ENCODE measurements at places on chromosomes 1 and 21. TPM values are rescaled to one million over a fixed set of nuclear protein-coding genes. Genes with fewer than 3 reads are reported as not detected.

DNA sequence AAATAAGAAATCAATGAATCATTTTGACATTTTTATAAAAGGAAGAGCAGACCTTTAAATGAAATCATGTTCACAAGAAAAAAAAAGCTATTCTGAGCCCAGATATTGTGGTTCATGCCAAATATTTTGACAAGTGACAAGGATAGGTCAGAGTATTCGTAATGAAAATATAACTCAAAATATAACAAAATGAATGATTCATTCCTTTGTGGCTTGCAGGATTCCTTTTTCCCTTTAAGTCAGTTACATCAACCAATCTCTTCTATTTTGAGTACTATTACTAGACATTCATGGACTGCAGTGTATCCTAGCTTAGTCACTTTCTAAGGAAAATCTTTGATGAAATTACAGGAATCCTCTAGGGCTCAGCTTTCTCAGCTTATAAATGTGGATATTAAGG, 188.7 kb downstream of the COL11A1 start:
- DNase-seq = no peak

DNA sequence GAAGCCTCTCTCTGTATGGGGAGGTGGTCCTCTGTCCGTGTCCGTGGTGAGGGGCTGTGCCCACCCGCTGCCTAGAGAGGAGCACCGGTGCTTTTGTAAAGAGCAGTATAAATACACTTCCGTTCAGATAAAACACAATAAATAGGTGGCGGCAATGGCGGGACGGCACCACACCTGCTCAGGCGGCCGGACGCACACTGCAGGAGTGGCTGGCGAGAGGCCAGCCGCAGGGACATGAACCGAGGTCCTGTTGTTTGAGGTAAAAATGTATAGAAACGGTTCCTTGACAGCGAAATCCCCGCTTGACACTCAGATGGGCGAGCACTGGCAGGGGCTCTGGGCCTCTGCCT, 40.8 kb downstream of the KRTAP10-1 start:
- no peak for DNase-seq

DNA sequence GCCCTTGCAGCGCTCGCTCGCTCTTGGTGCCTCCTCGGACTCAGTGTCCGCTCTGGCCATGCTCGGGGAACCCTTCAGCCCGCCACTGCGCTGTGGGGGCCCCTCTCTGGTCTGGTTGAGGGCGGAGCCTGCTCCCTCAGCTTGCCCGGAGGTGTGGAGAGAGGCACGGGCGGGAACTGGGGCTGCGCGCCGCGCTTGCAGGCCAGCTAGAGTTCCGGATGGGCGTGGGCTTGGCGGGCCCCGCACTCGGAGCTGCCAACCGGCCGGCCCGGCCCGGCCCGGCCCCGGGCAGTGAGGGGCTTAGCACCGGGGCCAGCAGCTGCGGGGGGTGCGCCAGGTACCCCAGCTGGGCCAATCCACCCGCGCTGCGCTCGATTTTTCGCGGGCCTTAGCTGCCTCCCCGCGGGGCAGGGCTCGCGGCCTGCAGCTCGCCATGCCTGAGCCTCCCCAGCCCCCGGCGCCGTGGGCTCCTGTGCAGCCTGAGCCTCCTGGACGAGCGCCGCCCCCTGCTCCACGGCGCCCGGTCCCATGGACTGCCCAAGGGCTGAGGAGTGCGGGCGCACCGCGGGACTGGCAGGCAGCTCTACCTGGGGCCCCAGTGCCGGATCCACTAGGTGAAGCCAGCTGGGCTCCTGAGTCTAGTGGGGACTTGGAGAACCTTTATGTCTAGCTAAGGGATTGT, 217.0 kb upstream of the PKN2 start:
- DNase-seq = no peak

DNA sequence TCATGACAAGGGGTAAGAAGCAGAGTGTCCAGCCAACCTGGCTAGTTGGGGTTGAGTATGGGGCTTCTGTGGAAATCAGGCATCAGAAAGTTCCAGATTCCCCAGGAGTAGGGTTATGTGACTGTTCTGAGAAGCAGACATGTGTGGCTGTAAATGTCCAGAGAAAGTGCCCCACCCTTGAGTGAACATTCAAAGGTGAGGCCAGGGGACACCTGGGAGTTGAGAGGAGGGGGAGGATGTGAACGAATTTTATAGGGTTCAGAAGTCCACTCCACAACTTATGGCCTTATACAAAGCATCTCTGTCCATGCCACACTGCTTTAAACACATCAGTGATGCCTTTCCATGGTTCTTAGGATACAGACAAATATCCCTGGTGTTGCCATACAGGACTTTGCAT, 133.3 kb downstream of the IGSF21 start:
- no peak for DNase-seq

GRCh38 chr1:12415038-12415466, 185.2 kb downstream of the VPS13D start:
- DNase-seq = no peak

DNA sequence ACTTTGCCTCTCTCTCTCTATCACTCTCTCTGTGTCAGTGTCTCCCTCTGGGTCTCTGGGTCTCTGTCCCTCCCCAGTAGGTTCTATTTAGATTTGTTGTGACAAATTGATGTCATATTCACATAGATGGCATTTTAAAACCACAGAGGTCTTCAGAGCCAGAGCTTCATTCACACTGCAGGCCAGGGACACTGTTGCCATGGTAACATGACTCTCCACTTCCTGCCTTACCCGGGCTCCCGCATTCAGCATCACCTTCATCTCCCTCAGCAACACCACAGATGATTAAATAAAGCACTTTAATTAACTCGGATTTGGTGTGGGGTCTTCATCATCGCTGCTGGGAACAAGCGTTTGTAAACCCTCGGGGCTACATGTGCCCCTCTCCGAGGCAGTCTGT, 132.6 kb downstream of the ETS2 start:
- DNase-seq = no peak

DNA sequence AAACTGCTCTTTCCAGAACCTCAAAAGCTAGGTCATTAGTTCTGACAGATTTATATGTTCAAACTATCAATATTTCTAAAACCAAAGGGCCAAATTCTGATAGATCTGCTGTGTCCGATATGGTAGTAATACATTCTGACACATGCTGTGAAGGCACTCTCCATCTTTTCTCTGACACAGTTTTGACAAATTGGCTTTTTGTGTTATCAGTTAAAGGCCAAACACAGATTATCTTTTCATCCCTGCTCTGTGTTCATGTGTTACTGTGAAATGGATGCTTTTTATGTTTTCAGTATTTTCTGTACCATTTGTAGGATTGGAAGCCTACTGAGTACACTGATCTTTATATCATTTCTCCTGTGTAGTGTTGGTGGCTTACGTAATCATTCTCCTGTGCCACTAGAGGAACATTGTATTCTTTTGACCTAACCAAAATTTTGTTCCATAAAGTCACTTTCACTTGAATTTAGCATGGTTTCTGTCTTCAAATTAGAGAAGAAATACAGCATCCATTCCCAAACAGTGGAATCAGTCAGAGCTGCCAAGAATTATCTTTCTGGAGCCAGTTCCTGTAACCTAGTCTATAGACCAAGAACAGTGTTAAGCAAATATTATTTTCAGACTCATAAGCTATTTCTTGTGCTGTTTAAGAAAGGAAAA, 137.2 kb downstream of the ADGRL2 start:
- DNase-seq = no peak

DNA sequence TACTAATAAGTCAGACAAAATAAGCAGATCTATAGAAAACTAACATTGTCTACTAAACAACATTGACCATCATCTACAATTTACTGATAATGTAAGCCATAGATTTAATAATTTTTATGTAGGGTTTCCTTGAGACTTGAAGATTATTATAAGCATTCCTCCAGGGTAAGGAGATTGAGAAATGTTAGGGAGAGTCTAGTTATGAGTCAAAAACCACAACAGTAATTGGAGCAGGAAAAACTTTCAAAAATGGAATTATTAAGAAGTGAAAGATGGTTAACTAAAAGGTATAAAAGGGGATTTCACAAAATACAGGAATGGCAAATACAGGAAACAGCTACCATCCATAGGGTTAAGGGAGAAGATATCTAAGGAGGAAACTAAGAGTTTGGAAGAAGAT, 12.4 kb upstream of the UHMK1 start:
- DNase-seq = no peak

GRCh38 chr1:50901872-50902271, 58.2 kb downstream of the FAF1 start:
- no peak for DNase-seq

DNA sequence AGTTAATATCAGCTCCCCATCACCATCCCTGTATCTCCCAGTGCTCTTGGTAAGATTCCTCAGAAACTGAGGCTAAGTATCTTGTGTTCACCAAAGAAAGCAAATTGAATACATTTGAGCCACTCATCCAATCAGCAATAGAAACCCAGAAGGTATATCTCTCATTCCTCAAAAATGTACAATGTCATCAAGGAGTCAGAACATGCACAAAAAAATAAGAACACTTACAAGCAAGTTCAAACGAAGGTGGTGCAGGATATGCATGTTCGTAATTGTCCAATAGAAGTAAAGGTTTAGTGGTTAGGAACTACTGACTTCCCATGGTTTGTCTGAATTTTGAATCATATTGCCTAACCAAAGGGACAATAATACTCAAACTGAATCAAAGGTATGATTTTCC, 24.3 kb downstream of the RXRG start:
- no peak for DNase-seq

DNA sequence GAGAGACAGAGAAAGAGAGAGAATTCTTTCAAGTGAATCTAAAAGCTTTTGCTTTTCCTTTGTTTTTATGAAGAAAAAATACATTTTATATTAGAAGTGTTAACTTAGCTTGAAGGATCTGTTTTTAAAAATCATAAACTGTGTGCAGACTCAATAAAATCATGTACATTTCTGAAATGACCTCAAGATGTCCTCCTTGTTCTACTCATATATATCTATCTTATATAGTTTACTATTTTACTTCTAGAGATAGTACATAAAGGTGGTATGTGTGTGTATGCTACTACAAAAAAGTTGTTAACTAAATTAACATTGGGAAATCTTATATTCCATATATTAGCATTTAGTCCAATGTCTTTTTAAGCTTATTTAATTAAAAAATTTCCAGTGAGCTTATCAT, 117.6 kb downstream of the PTPRC start:
- DNase-seq = no peak

GRCh38 chr21:45818276-45818903, 163.2 kb upstream of the COL6A1 start:
- DNase-seq = no peak

- no peak for DNase-seq
Observed at GRCh38 chr1:7572654-7573152, 198.4 kb upstream of the VAMP3 start.

GRCh38 chr1:58251430-58252073, 295.0 kb downstream of the OMA1 start:
- no peak for DNase-seq

Gene FCMR
- 3.3 TPM for total RNA-seq

Gene FCRL1
- not detected for total RNA-seq

Gene BCL2L15
- total RNA-seq = not detected

Gene ZNF648
- not detected for total RNA-seq

Gene LYPD8
- not detected for total RNA-seq

Gene KLHDC9
- 9.1 TPM for total RNA-seq

Measured in left ventricle myocardium inferior (tissue), 1 donor.